ENCODE measurements at places on chromosomes 16 and 17. TPM values are rescaled to one million over a fixed set of nuclear protein-coding genes. Genes with fewer than 3 reads are reported as not detected.

- no peak for DNase-seq
These were observed 16.6 kb downstream of the COPS3 start for GRCh38 chr17:17264430-17264829.

BANP gene
- total RNA-seq: 74.1 TPM

DNA sequence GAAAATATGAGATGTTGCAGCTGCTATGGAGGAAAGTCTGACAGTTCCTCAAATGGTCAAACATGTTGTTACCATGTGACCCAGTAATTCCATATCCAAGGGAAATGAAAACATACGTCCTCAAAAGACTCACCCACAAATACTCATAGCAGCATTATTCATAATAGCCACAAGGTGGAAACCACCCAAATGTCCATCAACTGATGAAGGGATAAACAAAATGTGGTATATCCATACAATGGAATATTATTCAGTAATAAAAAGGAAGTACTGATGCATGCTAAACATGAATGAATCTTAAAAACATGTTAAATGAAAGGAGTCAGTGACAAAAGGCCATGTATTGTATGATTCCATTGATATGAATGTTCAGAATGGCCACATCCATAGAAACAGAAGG, 140.2 kb downstream of the PITPNC1 start:
- no peak for DNase-seq

CTRB1 gene
- total RNA-seq: not detected

KIF18B gene
- 0.81 TPM for total RNA-seq

DNA sequence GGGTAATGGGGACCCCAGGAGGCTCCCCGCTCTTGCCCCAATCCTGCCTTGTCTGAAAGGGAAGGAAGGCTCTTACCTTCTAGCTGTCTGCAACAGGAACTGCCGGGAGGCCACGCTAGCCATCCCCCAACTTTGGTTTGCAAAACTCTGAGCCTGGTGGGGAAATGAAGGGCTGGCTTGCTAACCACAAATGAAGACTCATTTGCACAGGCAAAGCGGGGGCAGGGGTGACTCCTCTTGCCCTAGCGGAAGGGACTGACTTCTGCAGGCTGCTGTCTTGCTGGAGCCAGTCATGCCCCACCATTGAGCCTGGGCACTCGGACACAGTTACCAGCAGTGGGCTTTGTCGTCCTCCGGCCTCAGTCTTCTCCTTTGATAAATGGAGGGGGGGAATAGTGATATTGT, 52.6 kb downstream of the PLCG2 start:
- DNase-seq: no peak

DHRS7C gene
- total RNA-seq: not detected

SLC16A11 gene
- total RNA-seq: 0.54 TPM

SALL1 gene
- total RNA-seq: not detected

DNA sequence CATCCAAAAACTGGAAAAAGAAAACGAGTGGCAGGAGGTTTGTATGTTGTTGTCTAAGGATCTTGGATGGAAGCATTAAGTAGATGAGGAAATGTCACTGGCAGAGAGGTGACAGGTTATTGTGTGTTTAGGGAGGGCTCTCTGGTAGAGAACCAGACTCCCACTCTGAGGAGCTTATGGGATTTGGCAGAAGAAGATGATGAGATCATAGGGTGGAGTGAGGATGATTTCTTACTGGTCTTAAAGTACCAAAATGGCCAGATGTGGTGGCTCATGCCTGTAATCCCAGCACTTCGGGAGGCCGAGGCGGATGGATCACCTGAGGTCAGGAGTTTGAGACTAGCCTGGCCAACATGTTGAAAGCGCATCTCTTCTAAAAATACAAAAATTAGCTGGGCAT, 9.0 kb downstream of the WWOX start:
- no peak for DNase-seq

- no peak for DNase-seq
These were observed 15.1 kb upstream of the RASD1 start for GRCh38 chr17:17511293-17511741.

DNA sequence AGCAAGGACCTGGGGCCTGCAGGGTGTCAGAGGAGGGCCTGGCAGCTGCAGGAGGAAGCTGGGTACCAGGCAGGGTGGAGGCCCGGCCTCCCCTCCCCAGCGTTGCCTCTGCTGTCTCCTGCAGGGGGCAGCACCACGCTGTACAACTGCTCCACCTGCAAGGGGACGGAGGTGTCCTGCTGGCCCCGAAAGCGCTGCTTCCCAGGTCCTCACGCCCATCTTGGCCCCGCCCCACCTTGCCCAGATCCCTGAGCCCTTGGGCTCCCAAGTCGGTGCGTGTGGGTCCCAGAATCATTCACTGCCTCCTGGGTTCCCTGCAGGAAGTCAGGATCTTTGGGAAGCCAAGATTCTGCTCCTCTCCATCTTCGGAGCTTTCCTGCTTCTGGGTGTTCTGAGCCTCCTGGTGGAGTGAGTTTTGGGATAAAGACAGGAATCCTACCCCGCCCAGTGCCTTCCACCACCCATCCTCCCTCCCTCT, 1.2 kb downstream of the TMEM95 start:
- DNase-seq: peak; percentile 65

MPV17L gene
- 13.5 TPM for total RNA-seq

DNA sequence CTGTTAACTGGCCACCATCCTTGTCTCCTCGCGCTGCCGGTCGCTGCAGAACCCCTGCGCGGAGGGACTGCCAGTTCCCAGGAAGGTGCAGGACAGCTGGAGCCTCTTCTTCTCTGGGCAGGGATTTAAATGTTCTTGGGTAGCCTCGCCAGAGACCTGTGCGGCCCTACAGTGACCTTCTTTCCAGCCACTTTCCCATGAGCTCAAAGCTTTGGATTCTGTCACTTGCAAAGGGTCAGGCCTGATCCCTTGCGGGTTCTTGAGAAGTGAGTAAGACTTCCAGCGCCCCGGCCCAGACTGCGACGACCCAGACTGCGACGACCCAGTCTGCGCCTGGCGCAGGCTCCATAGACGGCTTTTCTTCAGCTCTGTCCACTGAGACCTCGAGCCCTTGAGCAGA, 1.4 kb upstream of the SLFN5 start:
- DNase-seq: no peak

SLC5A11 gene
- under 0.01 TPM for total RNA-seq

RNF222 gene
- 0.27 TPM for total RNA-seq
